ENCODE measurements at places on chromosomes 16 and 17. TPM values are rescaled to one million over a fixed set of nuclear protein-coding genes. Genes with fewer than 3 reads are reported as not detected.

DNA sequence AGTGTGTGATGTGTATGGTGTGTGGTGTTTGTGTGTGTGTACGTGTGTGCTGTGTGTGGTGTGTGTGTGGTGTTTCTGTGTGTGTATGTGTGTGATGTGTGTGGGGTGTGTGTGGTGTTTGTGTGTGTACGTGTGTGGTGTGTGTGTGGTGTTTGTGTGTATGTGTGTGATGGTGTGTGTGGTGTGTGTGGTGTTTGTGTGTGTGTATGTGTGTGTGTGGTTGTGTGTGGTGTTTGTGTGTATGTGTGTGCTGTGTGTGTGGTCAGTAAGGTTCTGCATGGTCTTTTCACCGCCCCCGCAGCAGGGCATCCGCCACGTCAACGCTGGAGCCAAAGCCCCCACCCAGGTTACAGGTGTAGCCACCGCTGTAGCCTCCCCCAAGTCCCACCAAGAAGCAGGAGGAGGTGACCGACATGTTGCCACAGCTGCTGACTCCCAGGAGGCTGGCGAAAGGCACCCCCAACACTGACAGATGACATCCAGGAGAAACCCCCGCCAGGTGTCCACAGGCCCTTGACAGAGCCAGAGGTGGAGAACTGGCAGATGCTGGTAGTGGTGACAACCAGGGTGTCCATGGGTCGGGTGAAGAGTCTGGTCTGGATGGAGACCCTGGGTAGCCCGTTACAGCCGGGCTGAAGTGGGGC, 9.3 kb upstream of the KRT17 start:
- H3K27ac ChIP-seq, result no peak overlapping the region
- no peaks in the 10 kb centered on the region for H3K4me1 ChIP-seq
- H3K36me3 ChIP-seq, result no peaks in the 10 kb centered on the region
- H3K4me3 ChIP-seq, result no peak overlapping the region
- H3K27me3 ChIP-seq, result no peaks in the 10 kb centered on the region
- DNase-seq, result no peak

DNA sequence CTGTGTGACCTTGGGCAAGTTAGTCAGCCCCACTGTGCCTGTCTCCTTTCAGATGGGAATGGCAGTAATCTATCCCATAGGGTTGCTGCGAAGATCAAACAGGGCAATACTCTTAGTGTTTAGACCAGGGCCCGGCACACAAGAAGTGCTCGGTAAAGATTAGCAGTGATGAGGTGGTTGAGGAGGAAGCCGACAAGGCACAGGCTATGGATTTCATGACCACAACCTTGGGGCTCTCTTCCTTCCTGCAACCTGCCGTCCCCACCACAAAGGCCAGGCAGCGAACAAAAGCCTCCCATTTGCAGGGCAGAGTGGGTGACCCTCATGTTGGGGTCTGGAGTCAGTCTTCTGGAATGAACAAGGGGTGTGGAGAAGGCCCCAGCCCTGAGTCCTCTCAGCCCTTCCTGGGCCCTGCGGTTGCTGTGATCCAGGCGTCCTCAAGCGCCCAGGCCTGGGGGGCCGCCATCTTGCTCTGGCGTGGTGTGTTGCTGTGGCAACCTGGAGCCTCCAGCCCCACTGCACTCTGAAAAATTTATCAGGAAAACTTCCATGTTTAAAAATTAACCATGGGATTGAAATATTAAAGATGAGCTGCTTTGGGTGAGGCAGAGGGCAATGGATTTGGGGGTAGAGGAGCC, 9.8 kb downstream of the ADAM11 start:
- H3K27ac ChIP-seq, result no peak overlapping the region
- H3K36me3 ChIP-seq, result no peaks in the 10 kb centered on the region
- H3K4me1 ChIP-seq, result no peaks in the 10 kb centered on the region
- no peak overlapping the region for H3K4me3 ChIP-seq

- H3K27me3 ChIP-seq, result no peaks in the 10 kb centered on the region
- no peak overlapping the region for H3K27ac ChIP-seq
- no peak overlapping the region for H3K4me3 ChIP-seq
- H3K36me3 ChIP-seq, result no peaks in the 10 kb centered on the region
These were observed 489.0 kb upstream of the ZFHX3 start for GRCh38 chr16:73536931-73537330.

- no peak for DNase-seq
- no peaks in the 10 kb centered on the region for H3K4me1 ChIP-seq
- no peaks in the 10 kb centered on the region for H3K36me3 ChIP-seq
- H3K27ac ChIP-seq, result no peak overlapping the region
- H3K27me3 ChIP-seq, result no peaks in the 10 kb centered on the region
These were observed 67.8 kb downstream of the GOSR1 start for GRCh38 chr17:30545024-30545423.

- H3K4me3 ChIP-seq, result no peak overlapping the region
- DNase-seq, result no peak
- no peak overlapping the region for H3K27ac ChIP-seq
These were observed 82.6 kb upstream of the MPHOSPH6 start for GRCh38 chr16:82252582-82252981.

DNA sequence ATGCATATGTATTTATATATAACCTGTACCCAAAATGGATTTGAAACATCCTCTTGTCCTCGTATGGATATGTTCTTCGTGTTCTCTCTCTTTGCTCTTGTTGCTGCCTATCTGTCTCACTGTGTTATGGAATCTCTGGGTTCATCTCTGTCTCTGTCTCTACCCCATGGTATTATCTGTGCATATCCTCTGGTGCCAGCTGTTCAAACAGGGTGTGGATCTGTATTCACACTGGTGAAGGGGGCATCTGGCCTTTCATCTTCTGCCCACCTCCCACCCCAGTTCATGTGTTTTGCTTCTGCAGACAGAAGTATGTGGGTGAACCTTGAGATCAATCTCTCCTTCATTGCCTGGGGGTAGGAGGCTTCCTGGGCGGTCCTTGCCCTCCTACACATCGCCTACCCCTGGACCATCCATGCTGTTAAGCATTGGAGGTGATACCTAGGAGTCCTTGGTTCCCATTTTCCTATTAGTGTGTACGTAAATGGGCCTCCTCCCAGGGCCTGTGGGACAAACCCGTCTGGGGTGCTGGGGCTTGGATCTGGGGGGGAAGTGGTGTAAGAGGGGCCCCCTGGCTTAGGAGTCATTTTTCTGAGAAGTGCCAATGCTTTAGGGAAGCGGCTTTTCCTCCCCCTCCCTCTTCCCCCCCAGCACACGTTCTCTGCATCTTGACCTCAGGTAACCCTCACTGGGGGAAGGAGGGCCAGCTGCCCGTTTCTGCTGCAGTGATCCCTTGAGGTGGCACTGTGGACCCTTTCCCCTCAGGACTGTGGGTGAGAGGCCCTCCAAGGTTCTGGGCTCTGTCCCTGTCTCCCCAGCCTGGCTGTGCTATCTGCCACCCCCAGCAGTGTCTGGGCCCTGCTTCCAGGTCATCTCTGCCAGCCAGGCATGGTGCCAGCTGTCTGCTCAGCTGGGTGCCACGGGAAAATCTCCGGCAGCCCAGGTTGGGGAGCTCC, 21.1 kb downstream of the RARA start:
- peaks cover 8% of the 10 kb centered on the region for H3K36me3 ChIP-seq
- no peaks in the 10 kb centered on the region for H3K27me3 ChIP-seq
- DNase-seq, result peak; percentile 82
- H3K4me1 ChIP-seq, result peaks cover 100% of the 10 kb centered on the region
- H3K4me3 ChIP-seq, result no peak overlapping the region

- no peaks in the 10 kb centered on the region for H3K4me1 ChIP-seq
- H3K27me3 ChIP-seq, result peaks cover 75% of the 10 kb centered on the region
- peak; percentile 69 for DNase-seq
- peak within 1 kb of the TSS; percentile 71 for H3K27ac ChIP-seq
These were observed at the start of gene GJC1 for GRCh38 chr17:44829523-44830358. Gene GJC1 (minus strand): TSS chr17:44830287. CDS start chr17:44805817, 24,470 bp downstream.

DNA sequence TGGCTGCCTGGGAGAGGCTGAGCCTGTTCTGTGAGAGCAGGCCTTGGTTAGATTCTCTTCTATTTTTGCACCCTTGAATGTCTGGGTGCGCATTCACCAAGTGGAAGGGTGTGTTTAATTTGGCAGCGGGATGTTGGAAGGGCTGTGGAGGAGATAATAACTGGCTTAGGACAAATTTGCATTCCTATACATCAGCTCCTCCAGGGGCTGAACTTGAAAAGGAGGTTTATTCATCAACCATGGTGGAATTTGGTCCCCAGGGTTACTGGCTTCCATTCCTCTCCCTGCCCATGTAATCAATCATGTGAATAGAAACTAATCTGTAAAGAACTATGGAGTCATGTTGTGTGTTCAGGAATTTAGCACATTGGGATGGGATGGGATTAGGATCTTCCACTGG, 100.2 kb upstream of the FOXF1 start:
- no peak overlapping the region for H3K27ac ChIP-seq
- no peaks in the 10 kb centered on the region for H3K4me1 ChIP-seq
- H3K27me3 ChIP-seq, result peaks cover 12% of the 10 kb centered on the region
- H3K36me3 ChIP-seq, result no peaks in the 10 kb centered on the region
- DNase-seq, result no peak

GRCh38 chr17:44219108-44219615, 313 bp downstream of the UBTF start:
- H3K27me3 ChIP-seq, result no peaks in the 10 kb centered on the region
- DNase-seq, result peak; percentile 88
- H3K36me3 ChIP-seq, result peaks cover 30% of the 10 kb centered on the region
- H3K4me3 ChIP-seq, result peak overlapping the region; percentile 98

DNA sequence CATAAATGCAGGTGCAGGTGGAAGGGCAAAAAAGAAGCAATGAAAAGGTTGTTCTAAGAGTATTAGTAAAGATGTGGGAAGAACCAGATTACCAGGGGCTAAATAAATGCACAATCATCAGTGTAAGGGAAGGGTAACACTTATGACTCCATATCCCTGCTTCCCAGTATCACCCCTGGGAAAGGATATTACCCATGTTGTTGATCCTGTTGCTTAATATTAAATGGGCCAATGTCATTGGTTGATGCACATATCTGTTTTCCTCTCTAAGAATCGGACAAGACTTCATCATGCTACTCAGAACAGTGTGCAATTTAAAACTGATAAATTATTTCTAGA, 34.7 kb upstream of the ABCA6 start:
- DNase-seq, result no peak
- H3K36me3 ChIP-seq, result peaks cover 8% of the 10 kb centered on the region
- H3K4me1 ChIP-seq, result no peaks in the 10 kb centered on the region
- H3K27me3 ChIP-seq, result no peaks in the 10 kb centered on the region
- H3K27ac ChIP-seq, result no peak overlapping the region
- H3K4me3 ChIP-seq, result no peak overlapping the region

GRCh38 chr17:69144331-69145255, 2.9 kb upstream of the ABCA6 start:
- H3K36me3 ChIP-seq, result no peaks in the 10 kb centered on the region
- H3K4me3 ChIP-seq, result no peak overlapping the region
- H3K27me3 ChIP-seq, result no peaks in the 10 kb centered on the region
- no peaks in the 10 kb centered on the region for H3K4me1 ChIP-seq
- no peak overlapping the region for H3K27ac ChIP-seq
- DNase-seq, result no peak

- H3K4me3 ChIP-seq, result peak overlapping the region; percentile 49
- no peaks in the 10 kb centered on the region for H3K36me3 ChIP-seq
- H3K27ac ChIP-seq, result peak overlapping the region; percentile 78
- peaks cover 11% of the 10 kb centered on the region for H3K4me1 ChIP-seq
- DNase-seq, result no peak
These were observed 28.9 kb downstream of the ZNF778 start for GRCh38 chr16:89246383-89246902.

- no peak for DNase-seq
- H3K27ac ChIP-seq, result peak overlapping the region; percentile 75
- no peaks in the 10 kb centered on the region for H3K27me3 ChIP-seq
These were observed 45.4 kb downstream of the STH start for GRCh38 chr17:46044286-46044928.

DNA sequence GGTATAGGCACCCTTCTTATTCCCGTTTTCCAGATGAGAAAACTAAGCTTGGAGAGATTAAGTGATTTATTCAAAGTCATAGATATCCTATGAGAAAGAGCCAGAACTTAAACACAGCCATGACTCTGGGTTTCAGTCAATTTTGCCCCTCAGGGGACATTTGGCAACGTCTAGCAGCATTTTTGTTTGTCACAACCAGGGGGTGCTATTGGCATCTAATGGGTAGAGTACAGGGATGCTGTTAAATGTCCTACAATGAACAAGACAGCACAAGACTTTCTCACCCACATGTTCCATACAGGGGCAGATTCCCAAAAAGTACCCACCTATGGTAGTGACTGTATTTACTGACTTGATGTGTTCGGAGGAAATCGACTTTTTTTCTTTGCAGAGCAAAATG, 4.8 kb upstream of the SHISA9 start:
- H3K4me1 ChIP-seq, result no peaks in the 10 kb centered on the region
- no peak overlapping the region for H3K4me3 ChIP-seq
- no peaks in the 10 kb centered on the region for H3K36me3 ChIP-seq
- no peak for DNase-seq

GRCh38 chr16:15396948-15397594, 1.5 kb downstream of the MPV17L start:
- no peak for DNase-seq
- H3K27me3 ChIP-seq, result no peaks in the 10 kb centered on the region
- H3K4me1 ChIP-seq, result no peaks in the 10 kb centered on the region
- no peaks in the 10 kb centered on the region for H3K36me3 ChIP-seq

GRCh38 chr16:69095193-69095592, 10.3 kb upstream of the HAS3 start:
- peak; percentile 83 for DNase-seq
- H3K27ac ChIP-seq, result peak overlapping the region; percentile 24
- no peak overlapping the region for H3K4me3 ChIP-seq
- H3K4me1 ChIP-seq, result peaks cover 2% of the 10 kb centered on the region

DNA sequence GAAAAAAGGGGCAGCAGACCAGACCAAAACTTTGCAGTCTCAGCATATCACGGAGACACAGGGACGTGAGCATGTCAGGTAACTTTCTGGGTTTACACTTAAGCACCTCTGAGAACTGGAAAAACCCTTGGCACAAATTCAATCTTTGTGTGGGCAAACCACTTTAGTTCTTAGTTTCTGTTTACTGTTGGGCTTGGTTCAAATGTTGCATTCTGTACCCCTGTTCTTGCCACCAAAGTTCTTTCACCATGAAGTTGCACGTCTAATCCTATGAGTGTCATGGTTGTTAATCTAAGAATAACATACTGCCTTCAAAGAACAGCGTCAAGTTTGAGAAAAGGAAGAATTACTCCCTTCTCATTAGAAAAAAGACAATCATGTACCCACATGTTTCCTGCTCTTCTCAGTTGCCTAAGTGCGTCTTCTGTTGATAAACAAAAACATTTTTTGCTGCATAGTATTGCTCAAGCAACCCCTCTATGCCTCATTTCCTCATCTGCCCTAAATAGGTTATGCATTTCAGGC, 11.6 kb downstream of the KRT33A start:
- H3K27me3 ChIP-seq, result no peaks in the 10 kb centered on the region
- peaks cover 20% of the 10 kb centered on the region for H3K4me1 ChIP-seq
- H3K36me3 ChIP-seq, result no peaks in the 10 kb centered on the region
- H3K4me3 ChIP-seq, result no peak overlapping the region
- no peak for DNase-seq
- H3K27ac ChIP-seq, result peak overlapping the region; percentile 45

GRCh38 chr16:1493746-1494094, 560 bp downstream of the TELO2 start:
- DNase-seq, result no peak
- H3K4me1 ChIP-seq, result peaks cover 19% of the 10 kb centered on the region
- H3K36me3 ChIP-seq, result peaks cover 9% of the 10 kb centered on the region

CBX2 gene
- total RNA-seq, result 3.4 TPM

POLR3K gene
- 12.0 TPM for total RNA-seq

TRIM65 gene
- total RNA-seq, result 28.7 TPM

C16orf96 gene
- total RNA-seq, result 0.32 TPM

SSTR5 gene
- total RNA-seq, result not detected

OTOP2 gene
- not detected for total RNA-seq

CACNG1 gene
- not detected for total RNA-seq

All from upper lobe of right lung (tissue), 1 donor.